Ecto neural progenitor cell (in vitro differentiated cells): ENCODE measurements at places on chromosomes 4 and X.

- no peak for DNase-seq
Observed at GRCh38 chr4:114281164-114281960, 301.9 kb upstream of the ARSJ start.

DNA sequence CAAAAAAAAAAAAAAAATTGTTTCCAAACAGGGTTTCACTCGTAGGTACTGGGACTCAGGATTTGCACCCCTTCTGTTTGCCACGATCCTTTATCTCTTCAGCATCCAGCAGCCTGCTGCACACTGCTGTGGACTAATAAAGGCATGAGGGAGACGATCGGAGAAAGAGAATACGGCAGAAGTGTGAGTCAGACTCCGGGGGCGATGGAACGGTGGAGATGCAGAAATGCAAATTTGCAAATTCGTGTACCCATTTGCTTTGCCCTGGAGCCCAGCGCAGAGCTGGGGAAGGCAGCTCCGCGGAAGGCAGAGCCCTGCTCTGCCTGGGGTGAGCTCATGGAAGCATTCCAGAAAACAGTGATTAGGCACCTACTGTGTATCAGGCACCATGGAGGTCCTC lies 270.3 kb downstream of the ASMT start:
- DNase-seq = no peak

DNA sequence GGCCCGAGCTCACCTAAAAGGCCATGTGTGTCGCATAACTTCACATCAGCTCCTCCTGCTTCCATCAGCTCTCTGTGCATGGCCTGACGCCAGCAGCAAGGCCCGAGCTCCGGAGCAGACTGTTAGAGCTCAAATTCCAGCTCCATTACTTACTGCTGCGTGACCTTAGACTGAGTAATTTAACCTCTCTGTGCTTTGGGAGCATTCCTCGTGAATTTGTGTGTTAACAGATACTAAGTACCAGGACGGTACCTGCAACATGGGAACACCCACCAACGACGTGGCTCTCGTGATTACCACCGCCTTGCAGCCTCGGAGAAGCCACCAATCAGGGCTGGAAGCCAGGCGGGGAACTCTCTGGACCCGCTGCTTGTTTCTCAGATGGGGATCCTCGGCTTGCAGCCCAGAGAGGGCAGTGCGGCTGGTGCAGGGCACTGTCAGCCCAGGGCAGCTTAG lies 12.9 kb downstream of the LETM1 start:
- DNase-seq = no peak

GRCh38 chrX:69158166-69158980 lies 6.9 kb downstream of the PJA1 start:
- no peak for DNase-seq

DNA sequence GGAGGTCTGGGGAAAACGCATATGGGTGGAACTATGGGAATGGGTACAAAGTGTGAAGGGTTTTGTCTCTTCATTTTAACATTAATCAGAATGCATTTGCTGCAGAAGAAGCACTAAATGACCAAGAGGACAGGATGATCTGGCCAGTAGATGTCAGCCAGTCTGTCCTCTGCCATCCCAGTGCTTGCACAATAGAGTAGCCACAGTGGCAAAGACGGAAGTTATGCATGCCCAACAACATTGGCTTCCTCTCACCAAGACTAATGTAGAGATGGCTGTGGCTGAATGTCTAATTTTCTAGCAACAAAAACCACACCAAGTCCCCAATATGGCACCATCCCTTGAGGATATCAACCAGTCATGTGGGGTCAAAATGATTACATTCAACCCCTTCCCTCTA lies 45.0 kb upstream of the ARHGEF6 start:
- DNase-seq = no peak

DNA sequence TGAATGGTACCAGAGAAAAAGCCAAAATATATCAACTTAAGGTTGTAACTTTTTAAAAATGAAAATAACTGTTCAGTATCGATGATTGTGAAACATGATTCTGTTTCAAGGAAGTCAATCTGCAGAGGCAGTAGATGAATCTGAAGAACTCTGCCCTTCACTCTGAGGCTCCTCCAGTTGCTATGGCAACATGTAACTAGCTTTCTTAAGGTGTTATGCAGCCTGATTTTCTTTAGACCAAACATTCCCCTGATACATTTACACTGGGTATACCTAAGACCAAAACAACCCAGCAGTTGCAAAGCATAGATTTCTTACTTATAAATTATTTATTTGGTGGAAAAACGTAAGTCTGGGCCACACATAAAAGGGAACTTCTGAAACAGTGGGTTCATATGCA lies 133.6 kb upstream of the RASGEF1B start:
- DNase-seq = no peak

- DNase-seq = no peak
Observed at GRCh38 chrX:39774774-39775328, 322.9 kb downstream of the BCOR start.

GRCh38 chr4:114180481-114180880 lies 201.0 kb upstream of the ARSJ start:
- DNase-seq = peak; percentile 50

- DNase-seq = no peak
Observed at GRCh38 chrX:24282381-24283126, 31.3 kb downstream of the SUPT20HL2 start.

DNA sequence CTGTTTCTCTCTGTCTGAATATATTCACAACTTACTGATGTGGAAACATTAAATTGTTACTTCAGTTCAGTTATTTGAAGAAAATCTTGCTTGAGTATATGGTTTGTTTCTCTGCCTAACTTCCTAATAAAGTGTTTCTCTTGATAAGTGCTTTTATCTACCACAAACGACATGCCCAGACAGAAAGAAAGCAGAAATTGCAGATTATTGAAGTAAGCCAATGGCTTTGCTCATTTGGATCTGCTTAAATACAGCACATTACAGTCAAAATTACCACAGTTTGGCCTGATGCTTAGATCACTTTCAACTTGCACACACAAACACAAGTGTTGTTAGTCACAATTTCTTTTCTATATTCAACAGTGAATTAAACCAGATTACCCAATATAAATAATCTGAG lies 68.0 kb downstream of the ATOH1 start:
- no peak for DNase-seq

- DNase-seq = peak; percentile 69
Observed at GRCh38 chr4:88008122-88008742, 797 bp downstream of the PKD2 start.

- no peak for DNase-seq
Observed at GRCh38 chr4:106671716-106672115, 303.1 kb upstream of the GIMD1 start.

GRCh38 chr4:109760682-109761081 lies 30.8 kb upstream of the PLA2G12A start:
- DNase-seq = no peak

- DNase-seq = no peak
Observed at GRCh38 chrX:7993873-7994272, 66.7 kb upstream of the PNPLA4 start.

GRCh38 chr4:37066159-37066558 lies 178.4 kb upstream of the NWD2 start:
- no peak for DNase-seq

GRCh38 chrX:84340968-84341367 lies 153.0 kb upstream of the RPS6KA6 start:
- no peak for DNase-seq

DNA sequence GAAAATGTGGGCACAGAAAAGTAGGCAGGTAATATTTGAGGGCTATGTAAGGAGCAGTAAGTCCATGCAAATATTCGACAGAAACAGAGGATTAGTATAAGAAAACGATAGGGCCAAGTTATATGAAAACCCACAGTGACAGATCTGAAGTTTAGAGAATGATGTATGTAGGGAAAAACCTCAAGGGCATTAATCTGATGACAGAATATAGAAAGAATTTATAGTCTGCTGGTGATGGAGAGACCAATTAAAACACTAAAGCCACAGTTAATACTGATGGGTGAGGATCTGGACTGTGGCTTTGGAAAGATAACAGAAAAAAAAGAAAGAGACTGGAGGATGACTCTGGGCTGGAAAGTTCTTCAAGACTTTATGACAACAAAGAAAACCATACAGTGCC lies 169.7 kb downstream of the PALLD start:
- no peak for DNase-seq

GRCh38 chrX:149124526-149125108 lies 380.5 kb downstream of the IDS start:
- DNase-seq = no peak

DNA sequence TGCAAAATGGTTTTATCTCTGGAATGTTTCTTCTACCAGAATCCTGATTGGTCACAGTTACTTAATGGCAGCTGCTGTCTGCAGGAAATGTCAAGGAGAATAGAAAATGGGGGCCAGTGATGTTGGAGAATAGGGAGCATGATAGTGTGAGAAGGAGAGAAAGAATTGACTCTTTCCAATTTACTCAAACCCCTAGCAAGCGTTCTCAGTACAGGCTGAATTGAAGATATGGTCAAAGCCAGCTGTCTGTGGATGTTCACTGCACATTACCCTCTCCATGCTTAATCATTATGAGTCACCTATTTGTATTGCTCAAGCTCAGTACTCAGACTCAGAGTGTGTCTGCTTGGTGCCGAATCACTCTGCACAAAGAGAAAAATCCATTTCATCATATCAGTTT lies 57.8 kb upstream of the FAM47B start:
- DNase-seq = no peak

DNA sequence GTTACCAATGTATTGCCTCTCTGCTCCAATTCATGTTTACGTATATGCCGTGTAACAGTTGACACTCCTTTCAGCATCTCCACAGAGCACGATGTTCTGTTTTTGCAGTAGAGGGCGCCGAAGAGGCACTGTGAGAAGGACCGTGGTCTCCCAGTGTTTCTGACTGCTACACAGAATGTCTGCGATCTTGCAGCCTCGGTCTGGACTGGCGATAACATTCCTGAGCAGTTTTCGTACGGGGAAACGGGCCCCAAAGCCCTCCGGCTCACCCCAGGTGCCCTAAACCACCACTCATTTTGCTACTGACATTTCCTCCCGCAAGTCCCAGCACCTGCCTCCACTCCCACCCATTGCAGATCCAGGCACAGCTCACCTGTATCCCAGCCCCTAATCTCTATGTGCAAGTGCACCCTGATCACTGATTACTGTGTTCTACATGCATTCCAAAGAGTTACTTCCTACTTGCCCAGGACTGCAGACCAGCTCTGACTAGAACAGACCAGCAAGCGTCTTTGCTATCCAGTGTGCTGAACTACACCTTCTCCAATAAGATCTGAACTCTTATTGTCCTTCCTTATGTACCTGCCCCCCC lies 12.4 kb upstream of the NFXL1 start:
- peak; percentile 70 for DNase-seq

DNA sequence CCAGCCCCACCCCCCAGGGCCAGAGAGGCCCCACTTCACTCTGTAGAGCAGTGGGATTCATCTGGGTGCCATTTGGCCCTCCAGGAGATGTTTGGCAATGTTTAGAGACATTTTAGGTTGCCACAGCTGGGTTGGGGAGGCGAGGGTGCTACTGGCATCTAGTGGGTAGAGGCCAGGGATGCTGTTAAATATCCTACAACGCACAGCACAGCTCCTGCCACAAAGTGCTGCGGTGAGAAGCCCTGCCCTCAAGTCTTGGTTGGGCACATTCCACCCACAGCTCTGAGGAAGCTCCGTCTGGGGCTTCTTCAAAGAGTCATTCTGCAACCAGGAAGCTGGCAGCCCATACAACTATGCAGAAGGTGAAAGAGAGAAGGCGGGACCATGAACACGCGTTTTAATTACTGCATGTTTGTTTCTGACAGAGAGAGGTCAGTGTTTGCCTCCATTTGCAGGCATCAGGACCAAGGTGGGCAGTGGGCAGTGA lies 48.1 kb upstream of the FAM9C start:
- DNase-seq = no peak

DNA sequence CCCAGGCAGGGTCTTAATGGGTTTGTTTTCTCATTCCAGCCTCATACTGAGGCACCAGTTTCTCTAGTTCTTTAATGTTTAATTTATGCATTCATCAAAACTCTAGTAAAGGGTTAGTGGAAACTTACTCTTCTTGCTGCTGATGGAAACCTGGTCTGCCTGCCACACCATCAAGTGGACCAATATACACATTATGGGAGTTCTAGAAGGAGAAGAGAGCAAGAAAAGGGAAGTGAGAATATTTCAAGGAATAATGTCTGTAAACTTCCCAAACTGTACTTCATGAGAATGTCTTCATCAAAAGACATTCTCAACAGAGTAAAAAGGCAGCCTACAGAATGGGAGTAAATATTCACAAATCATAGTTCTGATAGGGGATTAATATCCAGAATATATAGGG lies 20.9 kb upstream of the DHX15 start:
- no peak for DNase-seq

GRCh38 chr4:150010525-150011126 lies 67.6 kb upstream of the DCLK2 start:
- DNase-seq = peak; percentile 47

- DNase-seq = no peak
Observed at GRCh38 chr4:139207873-139208403, 30.9 kb upstream of the ELF2 start.

- DNase-seq = no peak
Observed at GRCh38 chrX:153321381-153322124, at the start of gene PNMA6F. Gene PNMA6F (minus strand): TSS chrX:153321767. CDS start chrX:153320674, 1,093 bp downstream.

DNA sequence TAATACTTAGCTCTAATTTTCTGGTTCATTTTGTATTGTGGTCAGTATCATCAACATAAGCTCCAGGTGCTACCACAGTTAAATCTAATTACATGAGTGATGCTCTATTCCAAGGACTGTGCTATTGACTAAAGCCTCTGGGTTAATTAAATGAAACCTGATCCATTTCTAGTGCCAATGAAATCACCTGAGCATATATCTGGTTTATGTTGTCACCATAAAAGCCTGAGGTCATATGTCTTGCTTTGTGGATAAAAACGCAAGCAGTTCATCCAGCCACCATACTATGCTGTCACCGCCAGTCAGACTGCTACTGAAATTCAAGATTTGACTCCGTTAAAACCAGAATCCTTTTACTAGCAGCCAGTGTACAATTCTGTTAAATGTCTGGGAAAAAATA lies 64.2 kb upstream of the ZNF518B start:
- no peak for DNase-seq

DNA sequence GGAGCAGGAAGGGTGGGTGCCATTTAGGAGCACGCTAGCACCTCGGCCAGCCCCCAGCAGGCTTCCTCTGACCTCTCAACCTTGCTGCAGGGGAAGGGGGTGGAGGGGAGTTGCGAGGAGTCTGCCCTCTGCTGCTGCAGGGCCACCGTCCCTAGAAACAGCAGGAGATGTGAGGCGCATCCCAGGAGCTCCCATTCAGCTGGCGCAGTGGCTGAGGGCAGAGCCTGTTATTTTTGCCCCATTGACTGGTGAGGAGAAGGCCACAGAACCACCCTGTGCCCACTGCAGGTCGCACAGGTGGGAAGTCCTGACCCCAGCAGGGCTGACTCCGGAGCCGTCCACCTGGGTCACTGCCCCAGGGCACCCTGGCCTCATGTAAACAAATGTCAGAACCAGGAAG lies 8.0 kb downstream of the PDE6B start:
- no peak for DNase-seq
